ENCODE measurements at places on chromosomes 16 and 17.

- H3K4me1 ChIP-seq = peaks cover 3% of the 10 kb centered on the region
- peaks cover 7% of the 10 kb centered on the region for H3K36me3 ChIP-seq
- no peaks in the 10 kb centered on the region for H3K27me3 ChIP-seq
- no peak overlapping the region for H3K4me3 ChIP-seq
- no peak for DNase-seq
Measured at GRCh38 chr17:28756049-28756804, 12.4 kb downstream of the TRAF4 start.

GRCh38 chr17:78241277-78242023 is 10.0 kb downstream of the TMEM235 start:
- H3K27ac ChIP-seq = no peak overlapping the region
- H3K36me3 ChIP-seq = no peaks in the 10 kb centered on the region
- no peaks in the 10 kb centered on the region for H3K4me1 ChIP-seq
- peak; percentile 90 for DNase-seq

- no peaks in the 10 kb centered on the region for H3K27me3 ChIP-seq
- no peak overlapping the region for H3K27ac ChIP-seq
- no peaks in the 10 kb centered on the region for H3K36me3 ChIP-seq
- H3K4me1 ChIP-seq = no peaks in the 10 kb centered on the region
- H3K4me3 ChIP-seq = no peak overlapping the region
Measured at GRCh38 chr17:30134551-30134950, 17.9 kb downstream of the NSRP1 start.

DNA sequence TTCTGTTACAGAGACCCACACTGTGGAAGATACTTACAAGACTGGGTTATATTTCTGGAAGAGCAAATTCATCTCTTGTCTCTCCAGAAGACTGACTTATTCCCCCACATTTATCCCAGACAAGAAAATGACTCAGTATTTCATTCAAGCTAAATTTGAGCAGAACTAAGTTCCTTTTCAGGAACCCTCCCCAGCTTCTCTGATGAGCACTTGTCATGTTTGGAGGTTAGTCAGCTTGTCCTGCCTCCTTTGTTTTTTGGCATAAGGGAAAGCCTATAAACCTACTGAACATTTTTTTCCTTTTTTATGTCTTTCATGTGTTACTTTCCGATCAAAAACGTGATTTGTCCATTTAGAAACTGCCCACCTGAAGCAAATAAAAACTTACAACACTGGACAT is 198.0 kb downstream of the C16orf95 start:
- no peaks in the 10 kb centered on the region for H3K4me1 ChIP-seq
- H3K27ac ChIP-seq = no peak overlapping the region
- H3K27me3 ChIP-seq = no peaks in the 10 kb centered on the region
- H3K4me3 ChIP-seq = no peak overlapping the region
- no peaks in the 10 kb centered on the region for H3K36me3 ChIP-seq
- no peak for DNase-seq

GRCh38 chr17:41328207-41328606 is 12.7 kb upstream of the KRTAP17-1 start:
- H3K4me3 ChIP-seq = no peak overlapping the region
- H3K4me1 ChIP-seq = no peaks in the 10 kb centered on the region
- no peaks in the 10 kb centered on the region for H3K27me3 ChIP-seq
- H3K36me3 ChIP-seq = no peaks in the 10 kb centered on the region
- no peak overlapping the region for H3K27ac ChIP-seq

- H3K4me3 ChIP-seq = no peak overlapping the region
- no peak overlapping the region for H3K27ac ChIP-seq
- H3K27me3 ChIP-seq = peaks cover 9% of the 10 kb centered on the region
- DNase-seq = peak; percentile 87
- no peaks in the 10 kb centered on the region for H3K36me3 ChIP-seq
- no peaks in the 10 kb centered on the region for H3K4me1 ChIP-seq
Measured at GRCh38 chr16:2194852-2195321, 1.5 kb downstream of the CASKIN1 start.

DNA sequence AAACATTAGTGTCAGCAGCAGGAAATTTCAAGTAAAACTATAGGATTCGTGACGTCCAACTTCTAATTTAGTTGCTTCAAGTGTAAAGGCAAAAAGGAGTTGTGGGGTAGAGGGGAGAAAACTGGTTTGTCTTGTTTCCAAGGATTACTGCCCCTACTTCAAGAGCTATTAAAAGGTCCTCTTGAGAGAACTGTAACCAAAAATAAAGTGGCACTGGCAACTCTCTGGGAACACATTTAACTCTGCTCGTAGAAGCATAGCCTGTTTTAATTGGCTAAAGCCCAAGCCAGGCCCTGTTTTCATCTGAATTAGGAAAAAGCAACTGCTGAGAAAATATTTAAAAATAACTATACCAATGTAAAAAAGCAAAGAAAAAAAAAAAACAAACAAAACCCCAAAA is 51.8 kb upstream of the AKAP1 start:
- H3K36me3 ChIP-seq = no peaks in the 10 kb centered on the region
- no peak overlapping the region for H3K4me3 ChIP-seq
- no peaks in the 10 kb centered on the region for H3K4me1 ChIP-seq
- DNase-seq = no peak
- no peaks in the 10 kb centered on the region for H3K27me3 ChIP-seq

DNA sequence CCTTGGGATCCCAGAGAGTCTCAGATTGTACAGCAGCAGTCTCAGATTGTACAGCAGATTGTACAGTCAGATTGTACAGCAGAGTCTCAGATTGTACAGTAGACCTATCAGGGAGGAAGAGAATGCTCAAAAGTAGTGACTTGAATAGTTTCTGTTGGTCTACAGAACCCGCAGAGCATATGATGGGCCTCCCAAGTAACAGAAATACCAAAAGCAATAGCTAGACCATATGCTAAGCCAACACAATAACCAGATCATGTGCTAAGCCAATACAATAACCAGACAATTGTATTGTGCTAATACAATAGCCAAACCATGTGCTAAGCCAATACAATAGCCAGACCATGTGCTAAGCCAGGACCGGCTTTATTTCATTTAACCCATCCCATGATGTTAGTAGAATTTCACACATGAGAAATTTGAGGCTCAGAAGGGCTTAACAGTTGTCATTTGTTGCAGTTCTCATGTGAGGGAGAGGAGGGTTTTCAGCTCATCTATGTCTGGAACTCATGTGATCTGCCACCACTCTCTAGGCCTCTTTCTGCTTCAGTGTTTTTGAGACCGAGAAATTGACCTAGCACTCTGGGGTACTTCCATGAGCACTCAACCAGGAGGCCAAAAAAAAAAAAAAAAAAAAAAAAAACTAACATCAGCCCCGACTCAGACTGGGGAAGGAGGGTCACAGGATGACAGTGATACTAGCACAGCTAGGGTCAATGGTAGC is 144.0 kb downstream of the SOX9 start:
- no peak for DNase-seq
- no peaks in the 10 kb centered on the region for H3K4me1 ChIP-seq
- no peaks in the 10 kb centered on the region for H3K27me3 ChIP-seq
- H3K36me3 ChIP-seq = no peaks in the 10 kb centered on the region
- H3K27ac ChIP-seq = no peak overlapping the region
- no peak overlapping the region for H3K4me3 ChIP-seq

- no peak overlapping the region for H3K4me3 ChIP-seq
- no peak for DNase-seq
- H3K27ac ChIP-seq = no peak overlapping the region
- H3K27me3 ChIP-seq = no peaks in the 10 kb centered on the region
Measured at GRCh38 chr17:32658470-32659418, 172.0 kb downstream of the CDK5R1 start.

- no peak overlapping the region for H3K27ac ChIP-seq
- no peak for DNase-seq
- no peak overlapping the region for H3K4me3 ChIP-seq
- H3K27me3 ChIP-seq = no peaks in the 10 kb centered on the region
Measured at GRCh38 chr16:15775663-15776304, 81.0 kb downstream of the MYH11 start.

GRCh38 chr17:41996855-41997164 is 20.4 kb downstream of the DNAJC7 start:
- no peak overlapping the region for H3K27ac ChIP-seq
- no peaks in the 10 kb centered on the region for H3K27me3 ChIP-seq
- H3K4me1 ChIP-seq = no peaks in the 10 kb centered on the region
- no peak for DNase-seq
- H3K36me3 ChIP-seq = peaks cover 16% of the 10 kb centered on the region

DNA sequence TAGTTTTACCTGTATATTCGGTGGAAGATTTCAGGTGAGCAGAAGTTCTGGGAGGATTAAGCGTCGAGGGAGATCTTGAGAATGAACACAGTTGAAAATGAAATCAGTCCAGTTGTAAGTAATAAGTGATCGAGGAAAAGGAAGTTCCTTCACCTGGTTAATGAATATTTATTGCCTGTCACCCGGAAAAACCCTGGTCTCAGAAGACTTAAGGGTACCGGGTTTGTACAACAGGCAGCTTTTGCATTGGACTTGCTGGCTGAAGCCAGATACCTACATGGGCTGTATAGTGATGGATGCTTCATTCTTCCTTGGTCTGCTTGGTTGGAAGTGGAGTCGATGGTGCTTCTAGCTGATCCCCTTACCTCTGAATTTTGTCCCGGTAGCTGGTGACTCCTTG is 72.7 kb downstream of the PRKCA start:
- peaks cover 9% of the 10 kb centered on the region for H3K4me1 ChIP-seq
- no peak overlapping the region for H3K4me3 ChIP-seq
- no peak overlapping the region for H3K27ac ChIP-seq

DNA sequence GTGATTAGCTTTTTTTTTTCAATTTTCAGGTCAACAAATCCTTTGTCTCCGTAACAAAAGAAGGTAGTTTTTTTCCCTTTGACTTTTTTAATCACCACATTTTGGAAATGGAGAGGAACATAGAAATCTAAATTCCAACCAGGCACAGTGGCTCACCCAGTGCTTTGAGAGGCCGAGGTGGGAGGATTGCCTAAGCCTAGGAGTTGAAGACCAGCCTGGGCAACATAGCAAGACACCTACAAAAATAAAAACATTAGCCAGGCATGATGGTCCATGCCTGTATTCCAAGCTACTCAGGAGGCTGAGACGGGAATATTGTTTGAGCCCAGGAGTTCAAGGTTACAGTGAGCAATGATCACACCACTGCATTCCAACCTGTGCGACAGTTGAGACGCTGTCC is 5.7 kb downstream of the PSMD7 start:
- no peaks in the 10 kb centered on the region for H3K4me1 ChIP-seq
- H3K4me3 ChIP-seq = no peak overlapping the region

GRCh38 chr17:78127888-78128550 is 536 bp downstream of the TMC6 start:
- H3K4me1 ChIP-seq = peaks cover 11% of the 10 kb centered on the region
- peak overlapping the region; percentile 93 for H3K27ac ChIP-seq
- no peak for DNase-seq
- H3K27me3 ChIP-seq = no peaks in the 10 kb centered on the region

DNA sequence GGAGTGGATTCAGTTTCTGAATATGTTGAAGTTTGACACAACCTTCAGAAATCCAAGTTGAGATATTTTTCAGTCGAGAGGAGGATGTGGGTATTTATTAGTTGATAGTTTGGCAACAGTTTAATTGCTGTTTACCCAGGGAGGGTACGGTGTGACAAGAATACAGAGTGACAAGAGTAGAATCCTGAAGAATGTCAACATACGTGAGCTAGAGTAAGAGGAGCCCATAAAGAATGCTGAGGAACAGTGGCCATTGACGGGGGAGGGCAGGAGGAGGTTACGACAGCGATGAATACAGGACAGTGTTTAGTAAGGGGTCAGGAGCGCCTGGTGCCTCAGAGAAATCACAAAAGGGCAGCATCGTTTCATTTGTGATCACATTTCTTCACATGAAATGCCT is 76.5 kb downstream of the AATF start:
- peaks cover 2% of the 10 kb centered on the region for H3K36me3 ChIP-seq
- no peak overlapping the region for H3K27ac ChIP-seq
- no peak overlapping the region for H3K4me3 ChIP-seq

DNA sequence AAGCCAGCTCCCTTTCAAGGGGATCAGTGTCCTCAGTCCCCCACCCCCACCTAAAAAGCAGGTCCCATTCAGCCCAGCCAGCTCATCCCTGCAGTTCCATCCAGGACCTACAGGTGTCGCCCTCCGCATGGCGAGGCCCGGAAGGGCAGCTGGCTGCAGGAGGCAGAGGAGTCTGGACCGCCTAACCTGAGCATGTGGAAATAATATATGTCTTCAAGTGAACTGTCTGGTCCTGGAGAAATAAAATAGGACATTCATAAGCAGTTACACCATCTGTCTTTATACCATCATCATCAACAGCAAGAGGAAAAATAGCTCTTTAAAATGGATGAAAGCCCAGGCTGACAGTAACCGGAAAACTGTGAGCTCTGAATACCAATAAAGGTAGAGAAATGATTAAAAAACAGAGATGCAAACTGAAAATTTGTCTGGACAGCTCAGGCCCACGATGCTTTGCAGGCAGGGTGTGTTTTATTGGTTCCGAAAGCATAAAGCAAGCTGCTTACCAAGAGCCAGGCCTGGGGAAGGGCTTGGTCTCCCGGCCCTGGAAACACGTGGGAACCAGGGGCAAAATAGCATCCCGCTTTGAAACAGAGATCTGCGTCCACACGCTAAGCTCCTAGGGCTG is 215.2 kb downstream of the ZFHX3 start:
- no peaks in the 10 kb centered on the region for H3K36me3 ChIP-seq
- H3K27me3 ChIP-seq = no peaks in the 10 kb centered on the region
- H3K27ac ChIP-seq = no peak overlapping the region
- peak; percentile 78 for DNase-seq

DNA sequence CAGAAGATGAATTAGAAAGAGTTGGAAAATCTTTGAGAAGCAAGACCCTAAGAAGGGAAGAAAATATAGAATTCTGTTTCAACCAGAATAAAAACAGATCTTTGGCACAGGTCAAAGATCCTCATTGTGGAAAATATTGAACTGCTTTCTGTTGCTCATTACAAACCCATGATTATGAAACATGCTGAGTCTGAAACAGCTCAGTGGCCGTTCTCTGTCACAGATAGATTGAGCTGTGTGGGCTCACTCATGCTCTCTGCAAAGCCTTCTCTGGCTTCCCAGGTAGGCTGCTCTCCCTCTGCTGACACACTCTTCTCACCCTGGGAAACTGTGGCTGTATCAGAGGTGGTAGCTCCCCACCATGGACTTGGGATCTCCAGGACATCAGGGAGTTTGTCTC is 3.4 kb upstream of the KRT38 start:
- no peaks in the 10 kb centered on the region for H3K36me3 ChIP-seq
- no peak overlapping the region for H3K4me3 ChIP-seq
- no peaks in the 10 kb centered on the region for H3K4me1 ChIP-seq
- no peak for DNase-seq
- H3K27ac ChIP-seq = no peak overlapping the region

Data from mesendoderm (in vitro differentiated cells).